Stimulated activated CD8-positive, alpha-beta memory T cell treated with anti-CD3 and anti-CD28 coated beads, Interleukin-12 subunit alpha, Interleukin-12 subunit beta, amount 100 ng/mL, for 1 hour (primary cell): ENCODE measurements at places on chromosomes 1 and 21.

GRCh38 chr1:15959827-15960446, 16.0 kb downstream of the ZBTB17 start:
- DNase-seq, result no peak

- no peak for DNase-seq
Measured at GRCh38 chr1:205324781-205325180, 3.2 kb upstream of the NUAK2 start.

DNA sequence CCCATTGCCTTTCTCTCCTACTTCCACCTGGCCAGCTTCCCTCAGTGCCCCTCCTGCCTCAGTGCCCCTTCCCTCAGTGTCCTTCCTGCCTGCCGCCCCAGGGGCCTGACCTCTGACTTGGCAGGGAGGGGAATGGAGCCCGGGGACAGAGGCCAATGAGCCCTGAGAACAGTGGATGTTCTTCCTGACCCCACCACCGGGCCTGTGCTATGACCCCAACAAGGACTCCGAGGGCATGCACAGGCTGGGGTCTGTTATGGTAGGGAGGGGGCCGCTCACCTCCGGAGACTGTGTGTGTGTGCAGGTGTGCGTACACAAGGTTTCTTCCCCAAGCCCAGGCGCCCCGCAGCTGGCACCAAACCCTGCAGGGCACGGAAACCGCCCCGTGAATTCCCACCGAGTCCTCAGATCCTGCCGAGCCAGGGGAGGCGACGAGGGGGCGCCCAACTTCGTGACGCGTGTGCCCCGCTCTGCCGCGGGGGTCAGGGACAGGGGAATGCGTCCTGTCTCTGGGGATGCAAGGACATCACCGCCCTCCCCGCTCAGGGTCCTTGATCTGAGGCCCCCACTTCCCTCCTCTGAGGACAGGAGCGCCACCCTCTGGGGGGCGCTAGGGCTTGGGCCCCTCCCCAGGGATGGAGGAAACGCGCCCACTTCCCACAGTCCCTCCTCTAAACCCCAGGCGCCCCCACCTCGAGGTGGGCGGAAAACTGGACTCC, 766 bp downstream of the RAP1GAP start:
- no peak for DNase-seq

GRCh38 chr1:209235166-209235565, 348.3 kb upstream of the CAMK1G start:
- DNase-seq, result no peak

DNA sequence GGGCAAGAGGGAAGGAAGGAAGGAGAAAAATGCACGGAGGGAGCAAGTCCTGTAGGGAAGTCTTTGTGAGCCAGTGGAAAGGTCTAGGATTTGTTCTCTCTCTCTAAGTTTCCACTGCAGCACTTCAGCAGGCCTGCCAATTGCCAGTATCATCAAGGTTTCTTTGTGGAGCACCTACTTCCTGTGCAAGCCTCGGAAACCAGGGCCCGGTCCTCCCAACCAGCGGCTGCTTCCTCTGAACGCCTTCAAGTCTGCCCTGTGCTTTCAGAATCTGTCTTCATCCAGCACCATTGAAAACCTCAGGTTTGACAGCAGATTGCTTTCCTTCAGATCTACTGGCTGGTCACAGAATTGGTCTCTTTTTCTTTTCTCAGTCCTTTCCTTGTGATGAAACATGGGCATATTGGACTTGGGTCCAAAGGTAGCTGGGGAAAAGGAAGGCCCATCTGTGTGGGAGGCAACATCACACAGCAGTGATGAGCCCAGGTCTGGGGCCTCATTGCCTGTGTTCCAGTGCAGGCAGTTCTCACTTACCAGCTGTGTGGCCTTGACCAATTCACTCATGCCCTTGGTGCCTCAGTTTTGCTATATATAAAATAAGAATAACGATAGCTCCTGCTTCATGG, 144.5 kb downstream of the SEC16B start:
- no peak for DNase-seq

DNA sequence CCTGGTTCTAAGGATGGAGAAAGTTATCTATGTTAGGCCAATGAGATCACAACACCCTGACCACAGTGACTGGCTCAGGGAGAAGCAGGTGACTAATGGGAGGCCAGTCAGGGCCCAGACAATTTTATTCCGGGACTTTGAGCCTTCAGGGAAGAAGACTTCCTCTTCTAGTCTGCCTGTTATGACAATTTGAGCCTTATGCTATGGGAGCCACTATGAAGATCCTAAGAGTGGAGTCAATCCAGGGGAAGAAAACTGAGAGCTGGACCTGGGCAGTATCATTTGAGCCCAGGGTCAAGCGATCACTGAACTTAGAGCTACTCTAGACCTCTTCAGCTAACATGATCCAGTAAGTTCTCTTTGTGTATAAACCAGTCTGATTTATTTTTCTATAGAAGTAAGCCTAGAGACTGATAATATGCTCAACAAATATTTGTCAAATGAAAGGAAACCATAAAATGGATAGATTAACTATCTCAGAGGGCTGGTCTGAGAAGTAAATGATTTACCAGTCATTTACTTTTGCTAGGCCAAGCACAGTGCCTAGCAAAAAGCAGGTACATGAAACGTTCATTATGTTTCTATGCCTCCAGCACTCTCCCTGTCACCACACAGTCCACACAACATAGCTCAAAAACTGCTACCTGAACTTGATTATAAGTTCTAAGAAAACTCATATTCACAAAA, 4.2 kb upstream of the C1orf141 start:
- no peak for DNase-seq

DNA sequence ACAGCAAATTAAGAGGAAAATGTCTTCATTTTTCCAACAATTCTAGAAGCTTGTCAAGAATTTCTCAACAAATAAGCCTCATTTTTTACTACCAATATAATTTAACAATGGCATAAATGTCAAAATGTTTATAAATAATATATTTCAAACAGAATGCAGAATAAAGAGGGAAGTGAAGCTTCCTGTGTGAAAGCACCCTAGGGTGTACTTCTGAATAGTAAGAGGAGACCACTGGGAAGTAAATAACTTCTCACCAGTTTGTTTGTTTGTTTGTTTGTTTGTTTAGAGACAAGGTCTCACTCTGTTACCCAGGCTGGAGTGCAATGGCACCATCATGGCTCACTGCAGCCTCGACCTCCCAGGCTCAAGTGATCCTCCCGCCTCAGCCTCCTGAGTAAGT, 244.3 kb downstream of the SLC45A1 start:
- no peak for DNase-seq

DNA sequence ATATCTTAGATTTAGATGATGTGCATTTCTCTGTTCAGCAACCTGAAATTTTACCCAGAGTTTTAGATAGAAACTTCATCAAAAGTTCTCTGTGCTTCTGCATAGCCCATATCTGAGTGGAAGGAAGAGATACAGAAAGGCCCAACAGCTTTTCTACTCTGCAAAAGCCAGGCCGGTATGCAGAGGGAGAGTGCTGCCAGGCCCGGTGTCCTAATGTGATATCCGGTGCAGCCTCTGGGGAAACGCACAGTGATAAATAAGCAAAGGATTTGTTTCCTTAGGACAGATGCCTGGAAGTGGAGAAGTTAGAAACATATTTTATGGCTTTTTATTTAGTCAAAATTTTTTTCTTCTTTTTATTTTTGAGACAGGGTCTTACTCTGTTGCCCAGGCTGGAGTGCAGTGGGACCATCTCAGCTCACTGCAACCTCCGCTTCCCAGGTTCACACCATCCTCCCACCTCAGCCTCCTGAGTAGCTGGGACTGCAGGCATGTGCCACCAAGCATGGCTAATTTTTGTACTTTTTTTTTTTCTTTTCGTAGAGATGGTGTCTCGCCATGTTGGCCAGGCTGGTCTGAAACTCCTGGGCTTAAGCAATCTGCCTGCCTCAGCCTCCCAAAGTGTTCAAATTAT, 145.8 kb downstream of the PATJ start:
- no peak for DNase-seq

GRCh38 chr1:37084013-37084412, 49.7 kb upstream of the GRIK3 start:
- DNase-seq, result no peak

DNA sequence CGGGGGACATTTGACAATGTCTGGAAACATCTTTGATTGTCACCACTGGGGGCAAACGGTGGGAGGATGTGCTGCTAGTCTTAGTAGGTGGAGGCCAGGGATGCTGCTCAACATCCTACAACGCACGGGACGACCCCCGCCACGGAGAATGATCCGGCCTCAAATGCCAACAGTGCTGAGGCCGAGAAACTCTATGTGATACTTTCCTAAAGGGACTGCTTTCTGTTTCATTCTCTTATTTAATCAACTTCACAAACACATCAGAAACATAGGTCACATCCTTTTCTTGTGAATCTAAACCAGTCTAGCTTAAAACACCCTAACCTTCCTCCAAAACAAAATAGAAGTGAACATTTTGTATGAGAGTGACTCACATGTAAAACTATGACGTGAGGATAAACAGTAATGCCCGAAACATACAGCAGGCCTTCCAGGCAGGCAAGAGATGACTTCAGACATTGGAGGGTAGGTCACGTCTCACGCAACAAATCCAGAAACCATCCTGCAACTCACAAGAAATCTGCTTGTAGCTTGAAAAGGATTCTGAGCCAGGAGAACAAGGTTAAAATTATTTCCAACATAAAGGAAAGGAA, 37.2 kb upstream of the ETS2 start:
- no peak for DNase-seq

GRCh38 chr1:240527086-240527485, 84.9 kb downstream of the GREM2 start:
- DNase-seq, result no peak

- no peak for DNase-seq
Measured at GRCh38 chr1:206101351-206102045, 15.7 kb downstream of the AVPR1B start.
